ENCODE measurements at places on chromosomes 3 and 15. TPM values are rescaled to one million over a fixed set of nuclear protein-coding genes. Genes with fewer than 3 reads are reported as not detected.

GRCh38 chr3:149134575-149134974, 5.1 kb downstream of the HPS3 start:
- peak; percentile 32 for DNase-seq

DNA sequence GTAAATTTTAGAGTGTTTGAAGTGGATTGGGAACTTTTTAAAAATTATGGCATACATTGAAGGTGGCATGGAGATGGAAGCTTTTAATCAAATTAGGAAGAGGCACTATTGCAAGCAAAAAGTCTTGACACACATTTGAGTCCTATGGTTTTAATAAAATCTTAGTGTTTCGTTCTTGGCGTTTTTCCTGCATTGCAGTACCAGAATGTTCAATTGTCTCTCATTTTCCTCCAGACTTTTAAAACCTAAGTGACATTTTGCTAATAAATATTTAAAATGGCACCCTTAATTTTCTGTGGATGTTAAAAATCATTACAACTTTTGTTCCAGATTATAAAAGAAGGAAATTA, 2.2 kb downstream of the TGFBR2 start:
- DNase-seq: no peak

GRCh38 chr3:42691816-42692666, 6.7 kb downstream of the KLHL40 start:
- no peak for DNase-seq

DNA sequence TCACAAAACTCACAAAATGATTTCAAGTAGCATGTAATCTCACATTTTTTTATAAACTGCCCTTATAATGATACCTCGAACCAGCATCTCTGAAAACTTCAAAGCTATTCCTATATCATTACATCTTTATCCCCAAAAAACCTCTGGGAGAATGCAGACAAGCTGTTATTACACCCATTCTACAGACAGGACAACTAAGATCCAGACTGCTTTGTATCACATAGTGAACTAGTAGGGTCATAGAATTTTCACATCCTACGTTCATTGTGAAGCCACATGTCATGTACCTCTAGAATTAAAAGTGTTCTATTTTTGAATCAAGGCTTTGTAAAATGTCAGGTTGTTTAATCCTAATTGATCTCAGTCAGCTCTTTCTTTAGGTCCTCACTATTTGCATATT, 98.7 kb upstream of the RAP2B start:
- no peak for DNase-seq

- DNase-seq: no peak
Observed at GRCh38 chr3:64392001-64392400, 166.7 kb upstream of the PRICKLE2 start.

DNA sequence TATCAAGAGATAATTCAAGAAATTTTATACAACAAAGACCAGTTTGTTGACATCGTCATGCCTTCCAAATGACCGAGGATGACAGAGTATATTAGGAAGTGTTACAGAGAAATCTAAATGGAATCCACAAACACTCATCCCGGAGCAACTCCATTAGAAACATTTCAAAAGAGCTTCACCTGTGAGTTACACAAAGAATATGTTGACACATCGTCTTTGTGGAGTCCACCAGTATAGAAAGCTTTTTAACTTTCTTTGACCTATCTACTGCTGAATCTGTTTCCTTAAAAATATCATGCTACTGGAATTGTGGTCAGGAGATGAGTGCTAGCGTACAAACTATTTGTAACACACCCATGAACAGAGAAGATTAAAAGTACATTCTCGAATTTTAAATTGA, 130.4 kb downstream of the SUCLG2 start:
- peak; percentile 78 for DNase-seq

GRCh38 chr3:177343122-177343625, 145.9 kb upstream of the TBL1XR1 start:
- DNase-seq: no peak

DNA sequence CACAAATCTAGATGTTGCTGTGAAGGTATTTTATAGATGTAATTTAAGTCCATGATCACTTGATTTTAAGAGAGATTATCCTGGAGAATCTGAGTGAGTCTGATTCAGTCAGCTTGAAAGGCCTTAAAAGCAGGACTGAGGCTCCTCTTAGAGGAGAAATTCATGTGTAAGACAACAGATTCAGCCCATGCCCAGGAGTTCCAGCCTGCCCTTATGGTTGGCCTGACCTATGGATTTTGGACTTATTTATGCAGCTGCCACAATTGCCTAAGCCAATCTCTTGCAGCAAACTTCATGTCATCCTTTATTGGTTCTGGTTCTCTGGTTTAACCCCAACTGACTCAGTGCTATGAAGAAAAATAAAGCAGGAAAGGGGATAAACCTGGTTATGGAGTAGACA, 296.5 kb upstream of the RASGRP1 start:
- no peak for DNase-seq

DNA sequence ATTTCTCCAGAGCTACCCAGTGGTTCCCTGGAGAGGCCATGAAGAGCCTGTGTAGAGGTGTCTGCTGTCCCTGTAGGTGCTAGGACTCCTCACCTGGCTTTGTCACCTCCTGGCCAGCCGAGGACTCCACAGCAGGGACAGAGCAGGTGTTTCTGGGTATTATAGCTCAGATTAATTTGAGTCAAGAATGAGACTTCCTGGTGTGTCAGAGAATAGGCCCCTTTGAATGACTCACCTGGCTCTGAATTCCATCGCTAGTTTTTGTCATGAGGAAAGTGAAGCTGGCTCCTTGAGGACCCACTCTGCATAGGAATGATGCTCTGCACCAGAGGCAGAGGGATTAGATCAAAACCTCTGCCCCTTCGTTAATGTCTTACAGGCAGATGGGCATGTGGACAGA, 167.5 kb upstream of the TOPAZ1 start:
- peak; percentile 4 for DNase-seq

The SEMA6D gene
- polyA plus RNA-seq: 0.17 TPM

DNA sequence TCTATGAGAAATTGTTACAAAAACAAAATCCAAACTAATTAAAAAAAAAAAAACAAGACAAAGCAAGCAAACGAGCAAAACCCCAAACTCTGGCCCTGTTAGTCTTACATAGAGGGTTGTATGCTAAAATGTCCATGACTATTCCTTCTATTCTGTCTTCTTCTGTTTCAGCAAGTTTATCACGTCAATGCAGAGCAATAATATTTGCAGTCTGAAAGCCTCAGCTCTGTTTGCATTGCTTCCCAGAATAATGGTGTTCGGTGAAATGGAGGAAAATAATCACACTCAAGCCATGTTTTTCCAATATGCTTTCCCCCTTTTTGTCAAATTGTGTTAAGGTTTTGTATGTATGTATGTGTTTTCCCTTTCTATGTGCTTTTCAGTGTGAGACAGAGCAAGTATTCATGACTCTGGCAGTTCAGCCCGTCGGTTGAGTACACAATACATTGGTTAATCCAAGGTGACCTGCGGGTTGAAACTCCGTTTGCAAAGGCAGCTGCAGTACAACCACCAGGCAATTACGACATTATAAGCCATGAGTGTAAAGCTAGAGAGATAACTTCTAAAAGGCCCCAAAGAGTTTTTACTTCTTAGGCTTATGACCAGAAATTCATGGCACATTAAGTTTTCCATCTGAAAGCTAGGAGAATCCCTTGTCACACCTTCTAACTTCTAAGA, 34.9 kb upstream of the MAGI1 start:
- no peak for DNase-seq

The AEN gene
- polyA plus RNA-seq: 29.2 TPM

DNA sequence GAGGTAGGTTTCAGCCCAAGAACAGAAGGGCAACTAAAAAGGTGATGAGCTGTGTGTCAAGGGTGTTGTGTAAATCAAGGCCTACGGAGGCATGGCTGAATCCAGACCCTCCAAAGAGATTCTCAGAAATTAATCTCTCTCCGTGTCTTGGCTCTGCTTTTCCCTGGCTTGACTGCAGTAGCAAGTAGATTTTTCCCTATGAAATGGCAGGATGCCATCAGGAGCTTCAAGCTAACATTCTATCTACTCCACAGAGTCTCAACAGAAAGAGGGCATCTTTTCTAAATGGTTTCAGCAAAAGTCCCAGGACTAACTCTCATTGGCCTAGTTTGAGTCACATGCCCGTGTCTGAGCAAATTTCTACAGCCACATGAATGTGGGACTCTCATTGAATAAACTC, 58.3 kb downstream of the LSM3 start:
- DNase-seq: no peak

The LRRC57 gene
- polyA plus RNA-seq: 14.2 TPM

GRCh38 chr3:62241279-62241678, 132.1 kb downstream of the FEZF2 start:
- no peak for DNase-seq

The BFSP2 gene
- not detected for polyA plus RNA-seq

DNA sequence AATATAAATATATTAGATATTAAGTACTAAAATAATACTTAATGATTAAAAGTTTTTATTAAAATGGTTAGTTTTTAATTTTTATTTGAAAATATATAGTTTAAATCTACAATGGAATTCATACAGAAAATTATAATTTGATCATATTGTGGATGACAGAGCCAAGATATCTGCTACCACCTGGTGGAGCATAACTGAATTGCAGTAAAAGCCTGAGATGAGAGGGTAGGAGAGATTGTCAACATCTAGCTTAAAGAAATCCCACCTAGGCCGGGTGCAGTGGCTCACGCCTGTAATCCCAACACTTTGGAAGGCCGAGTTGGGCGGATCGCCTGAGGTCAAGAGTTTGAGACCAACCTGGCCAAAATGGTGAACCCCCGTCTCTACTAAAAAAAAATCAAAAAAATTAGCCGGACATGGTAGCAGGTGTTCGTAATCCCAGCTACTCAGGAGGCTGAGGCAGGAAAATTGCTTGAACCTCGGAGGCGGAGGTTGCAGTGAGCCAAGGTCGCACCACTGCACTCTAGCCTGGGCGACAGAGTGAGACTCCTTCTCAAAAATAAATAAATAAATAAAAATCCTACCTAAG, 25.1 kb upstream of the CSTA start:
- DNase-seq: no peak

DNA sequence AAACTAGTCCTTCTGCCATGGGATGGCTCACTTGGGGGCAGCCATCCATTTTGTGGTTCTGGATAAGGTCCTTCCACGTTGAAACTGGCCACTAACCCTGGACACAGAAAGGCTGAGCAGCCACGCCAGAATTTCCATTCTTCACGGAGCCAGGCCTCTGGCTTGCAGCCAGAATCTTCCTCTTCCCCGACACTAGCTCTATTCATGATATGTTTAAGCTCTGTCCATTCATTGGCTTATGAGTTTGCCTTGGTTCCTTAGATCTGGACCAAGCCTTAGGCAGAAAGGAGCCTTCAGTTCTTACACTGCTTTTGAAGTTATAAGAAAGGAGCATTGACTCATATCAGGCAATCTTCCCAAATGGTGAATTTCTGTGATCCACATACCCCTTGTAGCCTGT, 288.4 kb upstream of the GOLGA6L4 start:
- no peak for DNase-seq

GRCh38 chr3:55194376-55194775, 266.5 kb upstream of the LRTM1 start:
- no peak for DNase-seq

The SEMA7A gene
- 10.0 TPM for polyA plus RNA-seq

GRCh38 chr3:21390136-21390535, 360.9 kb downstream of the ZNF385D start:
- peak; percentile 54 for DNase-seq

DNA sequence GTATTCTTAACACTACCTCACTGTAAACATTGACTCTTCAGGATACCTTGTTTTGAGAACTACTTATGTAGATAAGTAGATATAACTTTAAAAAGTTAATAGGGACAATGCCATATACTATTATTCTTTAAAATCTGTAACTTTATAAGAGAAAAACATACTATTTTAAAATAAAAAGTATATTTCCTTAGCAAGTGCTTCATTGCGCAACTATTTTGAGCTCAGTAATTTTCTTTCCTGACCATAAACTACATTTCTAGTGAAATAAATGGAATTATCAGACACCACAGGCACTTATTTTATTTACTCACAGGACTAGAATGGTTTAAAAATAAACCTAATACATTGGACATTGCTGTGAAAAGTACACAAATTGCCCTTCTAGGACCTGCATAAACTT, 764.4 kb upstream of the LMCD1 start:
- DNase-seq: no peak

GRCh38 chr3:171648069-171648468, 162.2 kb downstream of the PLD1 start:
- DNase-seq: no peak

DNA sequence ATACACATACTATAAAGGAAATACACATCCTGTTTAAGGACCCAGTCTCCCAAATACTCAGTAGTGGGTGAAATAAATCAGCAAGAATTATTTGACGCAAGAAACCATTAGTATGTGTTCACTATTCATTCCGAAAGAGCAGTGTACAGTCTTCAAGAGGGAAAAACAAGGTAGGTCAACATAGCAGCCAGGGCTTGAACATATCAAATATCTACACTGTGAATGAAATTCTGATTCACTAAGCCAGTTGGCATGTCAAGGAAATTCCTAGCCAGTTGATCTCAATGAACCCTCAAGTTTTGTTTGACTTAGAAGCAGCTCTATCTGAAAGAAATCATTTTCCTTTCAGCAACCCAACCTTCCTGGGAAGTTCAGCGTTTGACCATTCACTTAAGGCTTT, 99.0 kb downstream of the CNTN3 start:
- DNase-seq: no peak

GRCh38 chr3:154786724-154787123, 293.4 kb upstream of the MME start:
- DNase-seq: no peak

The SMAD6 gene
- 0.11 TPM for polyA plus RNA-seq

GRCh38 chr15:78937132-78937739, 7.6 kb downstream of the CTSH start:
- DNase-seq: no peak

DNA sequence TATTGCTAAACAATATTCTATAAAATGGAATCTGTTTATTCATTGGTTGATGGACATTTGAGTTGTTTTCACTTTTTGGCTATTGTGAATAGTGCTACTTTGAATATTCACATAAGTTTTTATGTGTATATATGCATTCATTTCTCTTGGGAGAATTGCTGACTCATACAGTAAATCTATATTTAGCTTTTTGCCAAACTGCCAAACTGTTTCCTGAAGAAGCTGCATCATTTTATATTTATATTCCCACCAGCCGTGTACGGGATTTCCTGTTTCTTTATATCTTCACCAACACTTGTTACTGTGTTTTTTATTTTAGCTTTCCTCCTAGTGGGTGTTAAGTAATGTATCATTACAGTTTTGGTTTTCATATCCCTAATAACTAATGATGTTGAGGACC, 12.5 kb upstream of the TCAIM start:
- DNase-seq: no peak

- DNase-seq: no peak
Observed at GRCh38 chr3:126951561-126951960, 31.4 kb upstream of the PLXNA1 start.

The CHST13 gene
- polyA plus RNA-seq: not detected

DNA sequence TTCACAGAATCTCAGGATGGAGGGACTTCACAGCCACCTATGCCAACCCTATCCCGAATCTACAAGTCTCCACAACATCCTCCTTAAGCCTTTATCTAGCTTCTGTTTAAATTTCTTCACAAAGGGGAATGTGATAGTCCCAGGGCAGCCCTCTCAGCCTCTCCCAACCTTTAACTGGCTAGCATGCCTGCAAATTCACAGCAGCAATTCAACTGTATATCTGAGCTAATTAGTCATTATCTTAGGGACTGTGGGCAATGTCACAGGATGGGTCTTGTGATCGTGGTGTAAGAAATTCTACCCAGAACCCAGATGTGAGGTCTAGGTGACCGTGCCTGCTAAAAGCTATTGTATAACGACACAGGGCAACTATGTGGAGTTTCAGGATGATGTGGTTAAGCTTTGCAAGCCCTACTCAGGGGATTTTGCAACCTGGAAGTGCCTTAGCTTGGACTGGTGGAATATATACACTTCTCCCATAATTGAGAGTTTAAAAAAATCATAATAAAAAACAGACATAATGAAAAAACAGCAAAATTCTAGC, 65.5 kb upstream of the FBN1 start:
- DNase-seq: peak; percentile 32

All from mammary epithelial cell (primary cell).